ENCODE measurements at places on chromosomes 7 and 10. TPM values are rescaled to one million over a fixed set of nuclear protein-coding genes. Genes with fewer than 3 reads are reported as not detected.

DNA sequence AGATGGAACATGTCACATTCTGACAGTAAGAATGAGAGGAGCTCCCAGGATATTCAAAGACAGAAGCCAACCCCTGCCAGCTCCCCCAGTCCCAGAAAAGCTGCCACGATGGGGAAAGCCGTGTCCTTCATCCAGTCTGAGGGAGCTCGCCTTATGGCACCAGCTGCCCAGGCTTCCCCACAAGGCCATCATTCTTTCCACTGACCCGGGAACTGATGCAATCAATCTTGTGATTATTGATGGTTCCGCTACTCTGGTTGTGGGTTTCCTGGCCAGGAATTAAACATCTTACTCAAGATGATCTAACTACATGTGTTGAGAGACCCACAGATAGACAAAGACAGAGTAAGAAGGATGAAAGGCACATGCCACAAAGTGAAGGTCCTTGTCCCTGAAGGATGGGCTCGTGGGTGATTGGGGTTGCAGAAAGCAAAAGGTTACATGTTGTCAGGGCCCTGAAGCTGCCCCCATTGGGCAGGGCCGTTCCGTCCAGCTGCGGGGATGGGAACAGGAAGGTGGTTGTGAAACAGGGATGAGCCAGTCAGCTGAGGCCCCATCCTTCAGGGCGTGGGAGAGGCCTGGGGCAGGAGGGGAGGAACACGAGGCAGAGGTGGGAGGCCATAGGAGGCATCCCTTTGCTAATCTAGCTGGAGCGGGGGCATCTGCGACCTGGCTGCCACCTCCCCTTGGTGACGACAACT is 127.6 kb downstream of the OAT start:
- no peak for DNase-seq

- DNase-seq, result peak; percentile 55
Measured at GRCh38 chr7:94656925-94657731, 1.2 kb upstream of the SGCE start.

DNA sequence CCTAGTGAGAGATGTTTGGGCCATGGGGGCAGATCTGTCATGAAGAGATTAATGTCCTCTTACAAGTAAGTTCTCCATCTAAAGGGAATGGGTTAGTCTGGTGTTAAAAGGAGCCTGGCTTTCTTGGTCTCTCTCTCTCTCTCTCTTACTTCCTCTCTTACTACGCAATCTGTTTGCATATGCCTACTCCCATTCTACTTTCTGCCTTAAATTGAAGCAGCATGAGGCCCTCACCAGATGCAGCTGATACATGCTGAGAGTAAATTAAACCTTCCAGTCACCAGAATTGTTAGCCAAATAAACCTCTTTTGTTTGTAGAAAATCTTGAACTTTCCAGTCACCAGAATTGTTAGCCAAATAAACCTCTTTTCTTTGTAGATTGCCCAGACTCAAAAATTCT is 884.1 kb downstream of the NRG3 start:
- DNase-seq, result no peak

- no peak for DNase-seq
Measured at GRCh38 chr7:22255834-22256233, 101.1 kb downstream of the RAPGEF5 start.

GRCh38 chr7:85940798-85941197 is 702.9 kb upstream of the GRM3 start:
- DNase-seq, result no peak

GRCh38 chr10:60123172-60123571 is 216.8 kb upstream of the CCDC6 start:
- DNase-seq, result peak; percentile 39

DNA sequence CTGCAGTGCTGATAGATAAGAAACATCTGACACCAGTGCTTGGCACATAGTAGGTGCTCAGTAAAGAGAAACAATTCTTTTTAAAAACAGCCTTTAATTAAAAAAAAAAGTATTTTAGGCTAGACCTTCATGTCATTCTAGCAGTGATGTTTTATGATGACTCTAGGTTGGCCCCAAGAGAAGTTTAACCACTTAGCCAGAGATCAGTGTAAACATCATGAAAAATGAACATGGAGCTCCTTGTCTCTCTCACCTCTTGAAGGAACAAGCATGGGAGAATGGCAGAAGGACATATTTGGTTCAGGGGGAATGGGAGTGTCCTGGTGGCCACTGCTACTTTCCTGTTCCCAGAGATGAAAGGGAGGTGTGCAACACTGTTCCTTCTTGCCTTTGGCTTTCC is 641.0 kb downstream of the LRMDA start:
- no peak for DNase-seq

- DNase-seq, result no peak
Measured at GRCh38 chr7:130622866-130623265, 45.7 kb downstream of the COPG2 start.

- peak; percentile 64 for DNase-seq
Measured at GRCh38 chr7:18693406-18693805, 197.9 kb downstream of the HDAC9 start.

DNA sequence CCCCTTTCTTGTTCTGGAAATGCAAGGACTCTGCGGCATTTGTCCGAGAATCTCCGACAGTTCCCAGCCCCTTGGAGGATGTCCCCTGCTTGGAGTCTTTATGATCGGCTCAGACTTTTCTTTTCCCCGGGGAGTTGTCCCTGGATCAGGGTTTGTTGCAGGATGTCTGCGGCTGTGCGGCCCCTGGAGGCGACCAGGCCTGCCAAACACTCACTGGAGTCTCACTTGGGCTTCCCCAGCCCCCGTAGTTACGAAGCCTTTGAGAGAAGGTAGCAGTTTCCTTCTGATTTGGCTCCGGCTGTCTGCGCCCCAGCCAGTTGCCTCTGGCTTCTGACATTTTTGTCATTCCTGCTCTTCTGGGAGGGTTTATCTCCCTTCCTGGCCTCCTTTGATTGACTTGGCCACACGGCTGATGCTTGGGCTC is 16.1 kb downstream of the COL26A1 start:
- DNase-seq, result no peak

DNA sequence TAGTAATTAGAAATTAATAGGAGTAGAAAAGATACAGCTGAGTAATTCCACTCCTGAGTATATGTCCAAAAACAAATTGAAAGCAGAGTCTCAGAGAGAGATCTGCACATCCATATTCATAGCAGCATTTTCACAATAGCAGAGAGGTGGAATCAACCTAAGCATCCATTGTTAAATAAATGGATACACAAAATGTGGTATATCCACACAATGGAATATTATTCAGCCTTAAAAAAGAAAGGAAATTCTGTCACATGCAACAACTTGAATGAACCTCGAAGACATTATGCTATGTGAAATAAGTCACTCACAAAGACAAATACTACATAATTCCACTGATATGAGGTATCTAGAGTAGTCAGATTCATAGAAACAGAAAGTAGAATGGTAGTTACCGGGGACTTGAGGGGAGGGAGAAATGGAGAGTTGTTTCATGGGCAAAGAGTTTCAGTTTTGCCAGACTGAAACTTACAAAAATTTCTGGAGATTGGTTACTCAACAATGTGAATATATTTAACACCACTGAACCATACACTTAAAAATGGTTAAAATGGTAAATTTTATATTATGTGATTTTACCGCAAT is 18.4 kb downstream of the VTI1A start:
- no peak for DNase-seq

GRCh38 chr10:16256336-16256735 is 180.5 kb upstream of the PTER start:
- DNase-seq, result no peak

- DNase-seq, result no peak
Measured at GRCh38 chr10:102313221-102313896, 68.0 kb downstream of the GBF1 start.

DNA sequence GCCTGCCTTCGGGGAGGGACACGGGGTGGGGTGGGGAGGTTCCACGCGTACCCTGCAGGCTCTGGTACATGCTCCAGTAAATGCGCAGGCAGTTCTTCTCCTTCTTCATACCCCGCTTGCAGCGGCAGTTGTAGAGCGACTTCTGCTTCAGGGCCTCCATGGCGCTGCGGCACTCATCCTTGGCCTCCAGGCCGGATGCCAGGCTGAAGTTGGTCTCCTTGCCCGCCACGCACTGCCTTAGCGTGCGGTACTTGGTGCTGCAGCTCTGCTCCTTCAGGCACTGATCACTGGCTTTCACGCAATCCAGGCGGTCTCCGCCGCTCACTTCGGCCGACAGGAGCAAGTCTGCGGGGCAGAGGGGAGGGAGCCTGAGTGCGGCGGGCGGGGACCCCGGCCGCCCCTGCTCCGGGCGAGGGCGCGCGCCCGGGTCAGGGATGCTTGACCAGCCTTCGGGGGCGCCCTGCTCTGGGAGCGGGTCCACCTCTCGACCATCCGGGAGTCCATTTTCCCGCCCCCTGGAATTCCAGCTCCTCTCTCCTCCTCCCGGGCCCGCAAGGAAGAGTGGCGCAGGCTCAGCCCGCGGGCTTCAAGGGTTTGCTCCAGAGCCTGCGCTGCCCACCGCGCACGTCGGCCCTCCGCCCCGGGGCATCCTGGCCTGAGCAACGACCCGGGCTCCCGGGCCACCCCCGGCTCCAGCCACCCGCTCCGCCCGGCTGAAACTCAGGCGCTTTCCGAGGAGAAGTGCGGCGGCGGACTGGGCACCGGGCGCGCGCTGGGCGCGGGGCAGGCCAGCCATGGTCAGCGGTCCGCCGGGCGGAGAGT is 2.0 kb downstream of the GFRA1 start:
- no peak for DNase-seq

DNA sequence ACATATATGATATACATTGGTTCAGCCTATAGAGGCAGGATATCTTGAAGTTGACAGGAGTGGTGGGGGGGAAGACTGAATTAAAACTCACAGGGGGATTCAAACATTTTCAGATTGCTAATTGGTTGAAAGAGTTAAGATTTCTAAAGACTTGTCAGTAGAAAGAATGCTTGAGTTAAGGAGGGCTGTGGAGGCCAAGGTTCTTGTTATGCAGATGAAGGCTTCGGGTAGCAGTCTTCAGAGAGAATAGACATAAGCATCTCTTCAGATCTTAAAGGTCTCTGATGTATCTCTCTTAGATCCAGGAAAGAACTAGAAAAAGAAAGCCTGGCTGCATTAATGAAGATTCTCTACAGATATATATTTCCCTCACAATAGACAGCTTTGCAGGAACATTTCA is 209.8 kb upstream of the SEMA3D start:
- DNase-seq, result no peak

GRCh38 chr10:70528741-70529362 is 50.3 kb downstream of the PALD1 start:
- DNase-seq, result peak; percentile 52

DNA sequence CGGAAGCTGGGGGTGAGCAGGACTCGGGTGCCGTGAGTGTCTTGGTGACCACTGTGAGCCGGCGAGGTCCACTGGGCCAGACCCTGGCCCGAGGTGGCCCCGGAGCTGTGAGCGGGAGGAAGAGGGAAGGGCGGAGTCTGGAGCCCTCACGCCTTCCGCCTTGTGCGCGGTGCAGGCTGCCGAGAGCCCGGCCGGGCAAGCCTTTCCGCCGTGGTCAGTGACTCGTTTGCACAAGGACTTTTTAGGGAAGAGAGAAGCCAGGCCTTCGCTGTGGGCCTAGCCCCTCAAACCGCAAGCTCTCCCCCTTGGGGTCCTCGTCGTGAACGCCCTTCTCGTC is 40.9 kb upstream of the ZNF32 start:
- DNase-seq, result no peak

GRCh38 chr7:129553899-129554461 is 51.6 kb downstream of the SMKR1 start:
- peak; percentile 16 for DNase-seq

GRCh38 chr10:80205477-80206276 is at the start of gene ANXA11:
TSS of gene ANXA11 (minus strand) at chr10:80205537. CDS start at chr10:80172861, 32,676 bp downstream.
- DNase-seq, result peak; percentile 62

- DNase-seq, result peak; percentile 86
Measured at GRCh38 chr7:133364959-133365690, 112.2 kb downstream of the EXOC4 start.

- DNase-seq, result peak; percentile 94
Measured at GRCh38 chr10:71978476-71978875, 14.3 kb downstream of the CHST3 start.

GRCh38 chr10:27391325-27391724 is 112.8 kb upstream of the RAB18 start:
- no peak for DNase-seq

DNA sequence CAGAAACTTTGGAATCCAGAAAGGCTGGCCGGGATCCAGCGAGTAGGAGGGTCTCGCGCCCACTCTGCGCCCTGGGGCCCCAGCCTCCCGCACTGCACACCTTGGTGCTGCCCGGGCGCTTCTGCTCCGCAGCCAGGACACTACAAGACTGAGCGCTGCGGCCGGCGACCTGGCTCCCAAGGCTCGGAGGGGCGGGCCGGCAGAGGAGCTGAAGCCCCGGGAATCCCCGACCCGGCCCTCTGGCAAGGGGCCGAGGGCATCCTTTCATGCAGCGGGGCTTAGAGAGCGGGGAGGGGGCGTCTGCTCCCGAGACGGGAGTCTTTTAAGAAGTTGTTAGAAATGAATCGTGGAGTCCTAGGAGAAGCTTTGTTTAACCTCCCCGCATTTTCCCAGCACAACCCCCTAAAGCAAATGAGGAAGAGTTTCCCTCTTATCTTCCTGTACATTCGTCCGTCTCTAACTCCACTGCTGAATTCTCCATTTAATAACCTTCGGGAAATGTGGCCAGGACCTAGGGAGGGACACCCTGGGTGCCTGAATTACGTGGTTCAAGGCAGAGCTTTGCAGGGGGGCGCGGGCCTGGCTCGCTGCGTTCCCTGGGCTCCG is 1.1 kb downstream of the VWC2 start:
- no peak for DNase-seq

- no peak for DNase-seq
Measured at GRCh38 chr7:106890952-106891351, 25.9 kb downstream of the PIK3CG start.

- no peak for DNase-seq
Measured at GRCh38 chr7:34128762-34129161, 223.4 kb downstream of the BMPER start.

DNA sequence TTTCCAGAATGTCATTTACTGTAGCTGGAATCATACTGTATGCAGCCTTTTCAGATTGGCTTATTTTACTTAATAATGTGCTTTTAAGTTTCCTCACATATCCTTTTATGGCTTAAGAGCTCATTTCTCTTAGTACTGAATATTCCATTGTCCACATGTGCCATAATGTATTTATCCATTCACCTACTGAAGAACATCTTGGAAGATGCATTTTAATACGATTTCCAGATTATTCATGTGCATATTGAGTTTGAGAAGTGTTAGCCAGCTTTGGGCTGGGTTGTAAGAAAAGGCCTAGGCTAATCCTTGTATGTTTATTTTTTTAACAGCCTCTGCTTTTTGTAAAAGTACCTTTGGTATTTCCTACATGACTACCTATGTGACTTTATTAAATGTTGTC is 109.3 kb upstream of the MDFIC start:
- DNase-seq, result no peak

Gene MUC12
- total RNA-seq, result not detected

Gene CELF2
- total RNA-seq, result 42.6 TPM

Gene C1QL3
- not detected for total RNA-seq

Gene NUTM2E
- total RNA-seq, result not detected

Gene CDNF
- total RNA-seq, result 0.99 TPM

Gene HOXA13
- total RNA-seq, result 0.22 TPM

Gene TACR2
- not detected for total RNA-seq

Gene PBLD
- 3.6 TPM for total RNA-seq

Gene GCK
- 0.51 TPM for total RNA-seq

Gene ABCC2
- 1.7 TPM for total RNA-seq

Gene FGFR2
- not detected for total RNA-seq

Gene ARHGEF35
- 0.82 TPM for total RNA-seq

Gene TSPAN12
- total RNA-seq, result 19.0 TPM

Gene SPDYE16
- 0.22 TPM for total RNA-seq
